ENCODE measurements at places on chromosomes 4 and X.

DNA sequence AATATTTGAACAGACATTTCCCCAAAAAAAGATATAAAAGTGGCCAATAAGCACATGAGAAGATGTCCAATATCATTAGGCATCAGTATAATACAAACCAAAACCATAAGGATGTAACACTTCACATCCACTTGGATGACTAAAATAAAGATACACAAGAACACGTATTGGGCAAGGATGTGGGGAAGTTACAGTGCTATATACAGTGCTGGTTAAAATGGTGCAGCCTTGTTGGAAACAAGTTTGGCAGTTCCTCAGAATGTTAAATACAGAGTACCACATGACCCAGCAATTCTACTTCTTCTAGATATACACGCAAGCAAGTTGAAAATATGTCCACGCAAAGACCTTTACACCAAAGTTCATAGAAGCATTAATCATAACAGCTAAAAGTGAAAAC is 58.9 kb downstream of the HAUS3 start:
- no peak for ATAC-seq

- ATAC-seq: no peak
Measured at GRCh38 chr4:154010371-154010770, 221.5 kb upstream of the SFRP2 start.

DNA sequence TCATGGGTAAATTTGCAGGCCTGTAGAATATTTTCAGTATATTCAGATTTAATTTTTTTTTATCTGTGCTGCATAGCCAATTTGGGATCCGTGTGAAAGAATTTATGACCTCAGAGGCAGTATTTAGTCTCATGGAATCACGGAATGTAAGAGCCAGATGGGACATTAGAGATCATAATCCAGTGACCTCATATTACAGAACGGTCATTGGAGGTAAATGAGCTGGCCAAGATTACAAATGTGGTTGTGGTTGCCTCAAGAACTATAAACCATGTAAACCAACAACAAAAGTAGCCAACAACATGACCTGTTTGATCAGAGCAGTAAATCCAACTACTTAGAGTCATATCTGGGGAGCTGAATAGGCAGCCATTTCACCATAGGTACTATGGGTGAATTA is 71.6 kb downstream of the AMOT start:
- no peak for ATAC-seq

DNA sequence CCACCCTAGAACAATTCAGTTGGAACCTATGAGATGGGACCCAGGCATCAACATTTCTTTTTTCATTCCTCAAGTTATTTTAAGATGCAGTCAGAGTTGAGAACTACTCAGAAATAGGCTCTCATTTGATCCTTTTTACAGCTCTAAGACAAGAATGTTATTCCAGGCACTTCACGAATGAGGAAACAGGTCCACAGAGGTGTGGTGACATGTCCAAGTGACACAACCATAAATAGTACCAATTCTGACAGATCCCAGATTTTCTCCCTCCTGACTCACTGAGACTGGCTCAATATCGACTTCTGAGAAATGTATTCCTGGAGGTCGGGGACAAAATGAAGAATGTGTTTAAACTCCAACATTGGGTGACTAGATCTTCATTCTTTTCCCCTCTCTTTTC is 11.1 kb downstream of the TCEANC start:
- no peak for ATAC-seq

Measured in stimulated activated memory B cell treated with anti-CD40 and anti-IgM and Interleukin-4, amounts not matched to agents 10 μg/mL and 1 μg/mL and 100 μg/mL, for 72 hours (primary cell).